Inflammatory macrophage (primary cell): ENCODE measurements at places on chromosomes 16 and 17.

DNA sequence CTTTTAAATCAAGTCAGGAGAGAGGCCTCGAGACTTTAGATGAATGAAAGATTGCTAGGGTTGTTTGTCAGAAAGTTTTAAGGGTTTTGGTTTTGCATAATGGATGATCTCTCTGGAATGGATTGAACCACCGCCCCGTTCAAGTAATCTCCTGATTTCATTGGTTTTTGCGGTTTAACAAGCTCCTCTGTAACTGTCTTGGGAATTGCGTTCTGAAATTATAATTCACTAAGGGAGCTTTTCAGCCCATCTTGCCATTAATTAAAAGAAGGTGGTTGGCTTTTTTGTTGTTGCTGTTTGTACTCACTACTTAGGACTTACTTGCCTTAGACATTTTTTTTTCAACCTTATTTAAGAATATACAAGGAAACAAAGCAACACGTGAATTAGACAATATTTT lies 8.8 kb downstream of the HS3ST4 start:
- no peak for DNase-seq

GRCh38 chr17:71071837-71072236 lies 902.5 kb downstream of the KCNJ2 start:
- no peak for DNase-seq

DNA sequence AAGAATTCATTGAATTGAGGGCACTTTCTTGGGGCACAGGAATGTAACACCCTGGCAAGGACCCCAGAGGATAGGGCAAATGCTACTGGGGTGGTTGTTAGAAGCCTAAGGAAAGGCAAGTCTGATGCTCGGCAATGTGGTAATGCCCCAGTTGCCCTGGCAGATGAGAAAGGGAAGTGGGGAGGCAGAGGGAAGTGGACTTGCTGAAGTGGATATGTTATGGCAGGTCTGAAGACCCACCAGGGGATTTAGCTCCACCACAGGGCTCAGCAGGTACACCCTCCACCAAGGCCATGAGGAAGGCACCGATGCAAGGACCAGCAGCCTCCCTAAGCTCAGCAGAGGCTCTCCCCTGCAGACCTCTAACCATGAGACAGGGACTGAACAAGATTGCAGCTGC lies 184.8 kb downstream of the IRX5 start:
- no peak for DNase-seq

DNA sequence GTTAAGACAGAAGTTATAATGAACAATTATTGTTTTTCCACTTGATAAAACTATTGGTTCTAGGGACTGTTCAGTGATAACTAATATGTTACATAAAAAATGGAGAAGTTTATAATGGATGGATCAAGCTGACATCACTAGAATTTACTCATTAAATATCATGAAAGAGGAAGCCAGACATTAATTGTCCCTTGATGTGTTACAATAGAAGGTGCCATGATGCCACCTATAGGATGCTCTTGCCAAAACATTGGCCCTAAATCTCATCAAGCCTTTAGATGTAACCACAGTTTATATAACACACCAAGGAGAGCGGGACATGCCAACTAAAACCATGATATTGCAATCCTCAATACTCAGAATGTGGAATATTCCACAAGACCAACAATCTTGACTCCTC lies 147.9 kb upstream of the MON1B start:
- no peak for DNase-seq

GRCh38 chr17:34391241-34391640 lies 28.2 kb upstream of the CCL1 start:
- no peak for DNase-seq

DNA sequence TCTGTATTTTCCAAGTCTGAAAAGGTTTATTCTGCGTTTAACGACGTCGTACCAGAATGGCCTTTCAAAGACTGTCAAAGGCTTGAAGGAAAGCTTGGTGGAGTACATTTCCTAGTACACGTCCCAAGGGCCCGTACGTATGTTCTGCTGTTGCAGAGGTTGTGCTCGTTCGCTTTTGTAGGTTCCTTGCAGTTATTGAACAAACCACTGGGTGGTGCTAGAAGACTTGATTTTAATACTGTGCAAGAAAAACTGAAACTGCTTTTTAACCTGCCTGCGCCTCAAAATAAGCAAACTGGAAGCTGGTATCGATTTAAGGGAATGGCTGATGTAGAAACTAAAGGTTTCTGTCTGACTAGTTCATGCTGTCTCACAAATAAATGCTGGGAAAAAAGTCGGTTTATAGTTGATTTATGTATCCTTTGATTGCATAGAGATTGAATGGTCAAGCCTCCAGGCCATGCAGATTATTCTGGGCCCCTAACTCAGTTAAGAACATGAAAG lies 54.6 kb downstream of the USP10 start:
- DNase-seq = peak; percentile 92

- no peak for DNase-seq
These were observed 3.5 kb upstream of the C16orf74 start for GRCh38 chr16:85754413-85754812.

DNA sequence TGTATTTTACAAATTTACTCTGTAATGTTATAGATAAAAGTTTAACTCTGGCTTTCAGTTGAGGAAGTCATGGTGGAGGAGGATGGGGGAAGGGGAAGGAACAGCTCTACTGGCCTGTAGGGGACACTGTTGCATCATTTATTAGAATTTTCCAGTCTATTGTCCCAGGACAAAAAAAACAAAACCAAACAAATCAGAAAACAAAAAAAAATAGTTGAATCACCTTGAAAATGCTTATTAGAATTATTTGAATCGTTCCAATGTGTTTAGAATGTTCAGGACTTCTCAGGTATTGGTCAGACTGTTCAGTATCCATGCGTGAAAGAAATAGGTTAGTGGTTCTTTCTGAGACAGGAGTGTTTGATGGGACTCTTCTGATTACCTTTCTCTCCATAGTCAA lies 242.0 kb downstream of the FTO start:
- DNase-seq = peak; percentile 53
